ENCODE measurements at places on chromosomes 16 and 17.
A peak's percentile ranks its signal among the peaks of the same experiment; 100 is the strongest.

DNA sequence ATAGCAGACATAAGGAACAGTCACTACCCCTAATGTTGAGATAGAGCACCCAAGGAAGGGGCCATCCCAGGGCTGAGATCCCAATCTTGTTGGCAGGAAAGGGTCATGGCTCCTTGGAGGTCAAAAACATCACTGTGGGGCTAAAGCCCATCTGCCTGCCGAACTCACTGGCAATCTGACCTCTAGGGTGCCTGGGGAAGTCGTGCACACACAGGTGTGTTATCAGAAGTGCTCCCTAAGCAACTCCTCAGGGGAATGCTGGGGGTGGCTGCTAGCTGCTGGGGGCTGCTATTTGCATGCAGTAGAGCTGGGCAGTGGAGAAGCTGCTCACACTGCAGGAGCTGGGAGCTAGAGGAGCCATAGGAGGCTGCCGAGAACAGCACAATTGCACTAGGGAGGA is 47.5 kb upstream of the PHOSPHO1 start:
- DNase-seq: no peak

- DNase-seq: no peak
Observed at GRCh38 chr16:73047536-73048291, at the start of gene ZFHX3. TSS of gene ZFHX3 (minus strand) at chr16:73048128. CDS start at chr16:72960145, 87,983 bp downstream.

DNA sequence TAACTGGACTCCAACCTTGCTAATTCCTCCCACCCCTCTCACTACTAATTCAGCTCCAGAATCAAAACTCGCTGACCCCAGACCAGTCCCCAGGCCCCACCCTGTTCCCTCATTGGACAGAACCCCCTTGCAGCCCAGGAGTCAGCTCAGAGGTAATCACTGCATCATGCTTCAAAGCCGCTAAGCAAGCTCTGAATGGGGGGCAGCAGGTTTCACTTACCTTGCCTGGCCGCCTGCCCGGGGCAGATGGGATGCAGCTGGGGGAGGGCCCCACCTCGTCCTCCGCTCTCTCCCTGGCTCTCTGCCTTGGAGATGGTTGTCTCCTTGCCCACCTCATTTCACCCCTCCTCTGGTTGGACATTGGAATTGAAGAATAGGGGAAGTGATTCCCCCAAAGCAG is 4.8 kb upstream of the NGFR start:
- no peak for DNase-seq

DNA sequence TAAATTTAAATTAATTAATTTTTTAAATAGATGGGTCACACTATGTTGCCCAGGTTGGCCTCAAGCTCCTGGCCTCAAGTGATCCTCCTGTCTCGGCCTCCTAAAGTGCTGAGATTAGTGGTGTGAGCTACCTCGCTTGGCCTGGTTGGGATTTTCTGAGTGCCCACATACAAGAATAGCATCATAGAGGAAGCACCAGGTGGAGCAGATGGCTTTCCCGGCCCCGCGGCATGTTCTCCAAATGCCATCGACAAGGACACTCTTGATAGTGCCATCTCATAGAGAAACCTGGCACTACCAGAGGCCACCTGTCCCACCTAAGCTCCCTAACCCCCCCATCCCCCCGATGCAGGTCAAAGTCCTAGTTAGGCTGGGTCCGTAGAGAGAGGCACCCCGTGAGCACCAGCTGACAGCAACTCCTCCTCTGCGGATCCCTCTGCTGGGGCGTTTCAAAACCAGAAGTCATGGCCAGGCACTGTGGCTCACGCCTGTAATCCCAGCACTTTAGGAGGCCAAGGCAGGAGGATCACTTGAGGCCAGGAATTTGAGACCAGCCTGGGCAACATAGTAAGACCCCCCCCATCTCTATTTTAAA is 65.9 kb downstream of the DNAH3 start:
- no peak for DNase-seq

DNA sequence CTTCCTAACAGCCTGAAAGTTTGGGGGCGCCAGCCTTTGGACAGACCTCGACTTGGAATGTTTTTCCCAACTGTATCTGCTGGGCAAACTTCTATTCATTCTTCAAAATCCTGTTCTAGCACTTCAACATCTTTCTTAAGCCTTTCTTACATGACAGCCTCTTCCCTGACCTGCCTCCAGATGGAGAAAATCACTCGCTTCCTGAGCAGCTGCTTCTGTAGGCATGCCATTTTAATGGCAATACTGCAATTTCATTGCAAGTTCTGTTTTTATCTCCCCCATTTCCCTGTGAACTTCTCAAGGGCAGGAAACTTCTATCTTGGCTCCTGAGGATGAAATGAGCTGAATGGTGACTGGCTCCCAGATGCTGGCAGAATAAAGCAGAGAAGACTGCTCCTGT is 128.8 kb upstream of the ASIC2 start:
- DNase-seq: no peak

GRCh38 chr16:56143666-56144065 is 47.6 kb upstream of the GNAO1 start:
- DNase-seq: no peak

DNA sequence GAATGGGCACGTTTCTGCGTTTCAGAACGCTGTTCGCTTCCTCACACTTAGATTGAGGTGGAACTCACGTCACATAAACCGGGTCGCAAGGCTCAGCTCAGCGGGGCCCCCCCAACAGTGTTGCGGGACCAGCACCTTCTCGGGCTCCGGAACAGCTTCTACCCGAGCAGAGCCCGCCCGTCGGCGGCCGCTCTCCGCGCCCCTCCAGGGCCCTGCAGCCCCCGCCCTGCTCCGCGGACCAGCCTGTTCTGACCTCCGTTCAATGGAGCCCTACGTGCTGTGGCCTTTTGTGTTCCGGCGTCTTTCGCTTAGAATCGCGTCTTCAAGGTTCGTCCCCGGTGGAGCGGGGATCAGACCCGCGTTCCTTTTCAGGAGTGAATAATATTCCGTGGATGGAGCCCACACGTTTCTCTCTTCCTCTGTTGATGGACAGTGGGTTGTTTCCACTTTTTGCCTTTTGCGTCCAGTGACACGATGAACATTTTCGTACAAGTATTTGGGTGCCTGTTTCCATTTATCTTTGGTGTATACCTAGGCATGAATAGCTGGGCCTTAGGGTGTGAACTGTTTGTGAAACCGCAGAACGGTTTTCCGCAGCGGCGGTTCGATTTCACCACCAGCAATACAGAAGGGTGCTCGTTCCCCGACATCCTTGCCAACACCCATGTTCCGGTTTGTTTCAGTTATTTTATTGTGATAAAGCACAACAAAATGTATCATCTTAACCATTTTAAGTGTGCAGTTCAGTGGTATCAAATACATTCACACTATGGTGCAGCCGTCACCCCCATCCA is 2.3 kb upstream of the SLC22A31 start:
- no peak for DNase-seq

DNA sequence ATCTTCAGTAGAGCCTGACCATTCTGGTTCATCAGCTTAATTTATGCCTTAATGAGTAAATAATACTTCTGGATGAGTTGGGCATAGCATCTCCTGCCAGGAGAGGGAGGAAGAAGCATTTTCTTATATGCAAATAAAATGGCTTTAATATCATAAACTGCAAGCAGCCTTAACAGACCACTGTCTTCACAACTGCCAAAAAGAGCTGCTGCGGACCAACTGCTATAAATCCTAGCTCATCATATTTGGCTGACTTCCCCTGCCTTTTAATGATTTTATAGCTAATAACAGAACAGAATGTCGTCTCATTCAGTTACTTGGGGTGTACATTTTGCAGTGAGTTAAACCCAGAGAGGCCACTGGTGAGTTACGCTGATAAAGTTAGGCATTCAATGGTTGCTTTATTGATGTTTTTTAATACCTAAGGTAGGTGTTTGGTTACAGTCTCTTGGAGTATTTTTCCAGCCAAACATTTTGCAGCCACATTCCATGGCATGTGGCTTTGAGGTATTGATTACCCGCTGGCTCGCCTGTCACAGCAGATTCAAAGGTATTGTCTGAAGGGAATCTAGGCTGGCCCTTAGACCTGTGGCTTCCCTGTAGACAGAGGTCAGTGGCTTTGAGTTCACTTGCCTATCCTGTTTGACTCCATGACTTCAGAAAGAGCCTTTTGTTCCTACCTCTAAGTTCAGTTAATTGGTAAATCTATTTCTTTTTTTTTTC is 16.4 kb downstream of the FAM20A start:
- DNase-seq: no peak

DNA sequence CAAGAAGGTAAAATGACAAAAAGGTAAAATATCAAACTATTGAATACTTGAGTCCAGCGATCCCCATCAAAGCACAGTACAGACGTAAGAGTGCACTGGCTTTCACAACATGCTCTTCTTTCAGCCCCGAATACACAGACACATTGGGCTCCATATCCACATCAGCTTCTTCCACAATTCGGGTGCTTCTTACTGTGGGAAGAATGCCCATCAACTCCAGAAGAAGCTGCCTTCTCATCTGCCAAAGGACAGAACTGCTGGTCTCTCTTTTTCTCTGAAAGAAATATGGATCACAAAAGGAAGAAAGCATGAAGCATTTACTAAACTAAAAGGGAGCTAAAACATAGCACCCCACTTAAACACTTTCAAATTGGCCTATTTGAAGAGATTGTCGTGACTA is 20.4 kb downstream of the INTS2 start:
- no peak for DNase-seq

- no peak for DNase-seq
Observed at GRCh38 chr17:41492351-41492750, 2.6 kb upstream of the KRT36 start.

DNA sequence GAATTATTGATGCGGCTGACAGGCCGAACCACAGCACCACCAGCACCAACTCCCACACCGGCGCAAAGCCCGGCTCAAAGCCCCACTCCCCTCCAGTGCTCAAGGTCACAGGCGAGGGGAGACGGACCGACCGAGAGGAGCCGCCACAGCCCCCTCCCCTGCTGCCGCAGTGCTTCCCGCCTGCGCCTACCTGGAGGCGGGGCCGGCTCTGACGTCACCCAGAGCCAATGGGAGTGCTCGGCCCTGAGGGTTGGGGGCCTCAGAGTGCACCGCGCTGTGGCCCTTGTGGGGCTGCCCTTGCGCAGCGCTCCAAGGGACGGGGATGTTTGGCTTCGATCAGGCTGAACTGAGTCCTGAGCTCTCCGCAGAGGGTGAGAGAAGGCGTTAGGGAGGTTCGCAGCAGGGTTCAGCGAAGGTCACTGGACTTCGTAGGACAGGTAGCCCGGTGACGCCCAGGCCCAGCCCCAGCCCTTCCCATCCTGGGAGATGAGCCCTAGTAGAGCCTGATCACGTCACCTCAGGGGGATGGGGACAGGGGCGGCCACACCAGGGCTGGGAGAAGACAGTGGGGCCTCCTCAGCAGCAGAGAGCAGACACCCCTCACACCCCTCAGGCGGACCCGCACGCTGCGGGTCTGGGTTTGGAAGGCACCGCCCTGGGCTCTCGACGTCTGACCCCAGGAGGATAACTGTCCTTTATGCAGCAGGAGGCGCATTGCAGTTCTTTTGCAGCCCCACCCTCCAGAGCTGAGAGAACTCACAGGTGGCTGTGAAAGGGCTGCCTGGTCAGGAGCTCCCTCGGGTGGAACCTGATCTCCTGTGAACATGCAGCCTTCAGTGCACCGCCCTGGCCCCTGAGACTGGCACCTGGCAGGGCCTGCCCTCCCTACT is 1.5 kb downstream of the NDRG4 start:
- no peak for DNase-seq

GRCh38 chr16:72427051-72427782 is 255.3 kb upstream of the PMFBP1 start:
- no peak for DNase-seq

GRCh38 chr16:89168381-89169189 is 3.0 kb upstream of the CDH15 start:
- no peak for DNase-seq

- DNase-seq: no peak
Observed at GRCh38 chr16:3587547-3588110, 10.4 kb upstream of the NLRC3 start.

- DNase-seq: no peak
Observed at GRCh38 chr17:39665642-39666224, 584 bp downstream of the TCAP start.

DNA sequence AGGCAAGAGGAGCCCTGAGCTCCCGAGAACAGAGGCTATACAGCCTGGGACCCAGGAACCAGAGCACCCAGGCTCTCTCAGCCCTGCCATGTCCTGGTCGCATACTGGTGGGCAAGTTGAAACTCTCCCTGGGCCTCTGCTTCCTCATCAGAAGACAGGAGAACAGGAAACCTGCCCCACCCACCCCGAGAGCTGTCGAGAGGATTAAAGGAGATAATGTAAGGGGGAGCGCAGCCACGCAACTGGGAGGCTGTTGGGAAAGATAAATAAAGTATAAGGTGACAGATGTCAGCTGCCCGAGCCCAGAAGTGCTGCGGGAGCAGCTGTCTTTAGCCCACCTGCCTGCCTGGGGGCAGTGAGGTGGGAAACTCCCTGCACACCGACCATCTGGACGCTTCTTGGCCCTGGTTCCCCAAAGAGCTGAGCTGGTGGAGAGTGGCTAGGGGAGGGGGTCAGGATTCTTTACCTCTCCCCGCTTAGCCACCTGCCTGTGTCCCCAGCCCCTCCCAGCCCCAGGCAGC is 6.8 kb downstream of the KIF19 start:
- no peak for DNase-seq

GRCh38 chr17:80881306-80881705 is 110.3 kb upstream of the CHMP6 start:
- DNase-seq: no peak

- peak; percentile 93 for DNase-seq
Observed at GRCh38 chr17:42107597-42108576, 4.6 kb downstream of the DHX58 start.

- peak; percentile 41 for DNase-seq
Observed at GRCh38 chr16:68800257-68800875, 43.0 kb upstream of the TANGO6 start.

- DNase-seq: no peak
Observed at GRCh38 chr17:55168958-55169687, 95.6 kb upstream of the HLF start.

- DNase-seq: no peak
Observed at GRCh38 chr16:57284209-57284951, at the start of gene PLLP. TSS of gene PLLP (minus strand) at chr16:57284672. CDS start at chr16:57284540, 132 bp downstream.

- DNase-seq: peak; percentile 75
Observed at GRCh38 chr16:84088695-84089395, 27.9 kb downstream of the MBTPS1 start.

GRCh38 chr17:8401107-8401506 is 3.5 kb upstream of the RNF222 start:
- DNase-seq: no peak

DNA sequence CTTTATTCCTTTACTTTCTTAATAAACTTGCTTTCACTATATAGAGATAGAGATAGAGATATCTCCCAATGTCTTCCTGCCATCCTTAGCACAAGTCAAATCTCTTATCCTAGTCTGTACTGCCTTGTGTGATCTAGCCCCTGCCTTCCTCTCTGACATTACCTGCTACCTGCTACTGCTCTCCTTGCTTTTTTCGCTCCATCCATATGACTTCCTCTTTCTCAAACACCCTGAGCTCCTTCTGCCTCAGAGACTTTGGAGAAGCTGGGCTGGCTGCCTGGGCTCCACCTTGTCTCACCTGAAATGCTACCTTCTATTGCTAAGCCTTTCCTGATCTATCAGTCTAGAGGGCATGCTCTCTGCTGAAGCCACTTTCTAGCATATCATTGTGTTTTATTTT is 24.7 kb upstream of the WSB1 start:
- DNase-seq: no peak

GRCh38 chr17:62444063-62444462 is 20.4 kb downstream of the METTL2A start:
- DNase-seq: no peak

Measured in activated CD4-positive, alpha-beta T cell treated with anti-CD3 and anti-CD28 coated beads, Interleukin-2, Interleukin-4, amounts not matched to agents 100 ng/mL and 50 ng/mL, durations not matched to agents 16 hours and 8 hours (primary cell).